ENCODE measurements at places on chromosomes 1 and 21.

- no peak for DNase-seq
Measured at GRCh38 chr1:115706587-115707425, 61.7 kb downstream of the CASQ2 start.

DNA sequence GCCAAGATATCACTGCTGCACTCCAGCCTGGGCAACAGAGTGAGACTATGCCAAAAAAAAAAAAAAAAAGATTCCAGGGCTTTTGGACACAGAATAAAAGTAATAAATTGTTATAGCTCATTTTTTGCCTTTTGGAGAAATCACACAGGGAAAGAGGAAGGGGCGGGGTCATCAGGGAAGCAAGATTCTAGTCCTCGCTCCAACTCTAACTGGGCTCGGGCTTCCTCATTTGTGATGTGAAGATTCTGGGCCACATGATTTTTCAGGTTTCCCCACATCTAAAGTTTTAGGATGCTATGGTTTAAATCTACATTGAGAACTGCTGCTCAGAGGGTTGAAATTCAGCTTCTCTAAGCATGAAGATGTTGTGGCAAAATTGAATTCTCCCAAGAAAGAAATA, 179.3 kb upstream of the PLXNA2 start:
- DNase-seq, result no peak

DNA sequence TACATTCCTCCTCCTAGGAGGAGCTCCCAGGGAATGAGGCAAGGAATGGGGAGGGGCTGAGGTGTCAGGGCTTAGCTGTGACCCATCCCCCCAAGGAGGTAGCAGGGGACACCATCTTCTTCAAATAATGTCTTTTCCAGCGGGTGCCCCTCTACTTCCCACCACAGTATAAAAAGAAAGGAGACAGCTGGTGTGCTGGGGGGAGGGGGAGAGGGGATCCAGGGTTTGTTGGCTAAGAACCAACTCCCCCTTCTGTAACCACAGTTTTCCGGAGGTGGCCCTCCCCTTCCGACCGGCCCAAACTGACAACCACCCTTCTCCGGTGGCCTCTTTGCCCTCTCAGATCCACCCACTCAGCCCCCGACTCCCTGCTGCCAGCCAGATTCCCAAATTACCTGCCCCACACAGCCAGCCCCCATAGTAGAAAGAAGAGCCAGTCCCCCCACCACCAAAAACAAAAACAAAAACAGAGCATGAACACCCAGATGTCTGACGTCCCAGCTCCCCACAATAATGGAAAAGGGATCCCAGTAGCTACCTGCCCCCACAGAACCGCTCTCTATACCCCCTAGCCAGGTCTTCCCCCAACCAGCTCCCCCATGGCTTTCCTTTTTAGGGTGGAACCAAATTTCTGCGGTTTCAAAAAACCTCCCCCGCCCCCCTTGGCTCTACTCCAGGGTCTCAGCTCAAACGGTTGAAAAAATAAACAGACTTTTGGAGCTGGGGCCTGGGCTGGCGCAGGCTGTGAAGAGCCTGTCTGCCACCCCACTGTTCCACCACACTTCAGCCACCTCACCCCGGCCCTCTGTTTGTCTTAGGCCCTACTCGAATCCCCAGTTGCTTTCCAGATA, 2.1 kb downstream of the ARHGEF2 start:
- DNase-seq, result peak; percentile 73

DNA sequence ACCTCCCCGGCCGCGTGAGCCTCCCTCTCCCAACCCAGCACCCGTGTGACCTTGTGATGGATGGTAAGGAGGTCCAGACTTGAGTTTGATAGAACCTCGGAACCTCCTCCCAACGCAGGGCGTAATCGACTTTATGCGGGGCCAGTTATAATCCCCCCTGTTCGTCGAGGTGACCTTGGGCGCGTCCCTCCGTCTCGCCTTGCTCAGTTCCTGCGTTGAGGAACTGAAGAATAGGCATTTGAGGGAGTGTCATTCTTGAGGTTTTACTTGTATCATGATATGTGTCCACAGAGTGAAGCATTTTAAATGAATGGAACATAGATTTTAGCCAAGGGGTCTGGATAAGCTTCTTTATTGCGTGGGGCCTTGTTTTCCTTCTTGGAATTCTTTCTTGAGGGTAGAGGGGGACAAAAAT, 433 bp downstream of the TIMM17A start:
- no peak for DNase-seq

DNA sequence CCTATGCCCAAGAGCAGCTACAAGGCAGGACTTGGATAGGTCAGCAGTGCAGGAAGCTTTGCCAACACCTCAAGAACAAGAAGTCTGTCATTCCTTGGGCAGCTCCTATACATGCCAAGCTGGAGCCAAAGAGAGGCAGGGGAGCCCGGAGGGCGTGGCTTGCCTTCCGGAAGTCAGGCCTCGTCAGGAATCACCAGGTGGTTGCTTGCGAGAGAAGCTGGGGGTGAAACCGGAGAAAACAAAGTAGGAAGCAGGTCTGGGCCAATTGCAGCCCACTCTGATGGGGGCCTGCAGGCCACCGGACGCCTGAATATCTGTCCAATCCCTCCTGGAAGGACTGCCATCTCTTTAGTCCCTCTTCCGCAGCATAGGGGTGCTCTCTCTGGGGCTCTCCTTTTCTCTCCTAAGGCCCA, 794 bp upstream of the FAM76A start:
- DNase-seq, result no peak

DNA sequence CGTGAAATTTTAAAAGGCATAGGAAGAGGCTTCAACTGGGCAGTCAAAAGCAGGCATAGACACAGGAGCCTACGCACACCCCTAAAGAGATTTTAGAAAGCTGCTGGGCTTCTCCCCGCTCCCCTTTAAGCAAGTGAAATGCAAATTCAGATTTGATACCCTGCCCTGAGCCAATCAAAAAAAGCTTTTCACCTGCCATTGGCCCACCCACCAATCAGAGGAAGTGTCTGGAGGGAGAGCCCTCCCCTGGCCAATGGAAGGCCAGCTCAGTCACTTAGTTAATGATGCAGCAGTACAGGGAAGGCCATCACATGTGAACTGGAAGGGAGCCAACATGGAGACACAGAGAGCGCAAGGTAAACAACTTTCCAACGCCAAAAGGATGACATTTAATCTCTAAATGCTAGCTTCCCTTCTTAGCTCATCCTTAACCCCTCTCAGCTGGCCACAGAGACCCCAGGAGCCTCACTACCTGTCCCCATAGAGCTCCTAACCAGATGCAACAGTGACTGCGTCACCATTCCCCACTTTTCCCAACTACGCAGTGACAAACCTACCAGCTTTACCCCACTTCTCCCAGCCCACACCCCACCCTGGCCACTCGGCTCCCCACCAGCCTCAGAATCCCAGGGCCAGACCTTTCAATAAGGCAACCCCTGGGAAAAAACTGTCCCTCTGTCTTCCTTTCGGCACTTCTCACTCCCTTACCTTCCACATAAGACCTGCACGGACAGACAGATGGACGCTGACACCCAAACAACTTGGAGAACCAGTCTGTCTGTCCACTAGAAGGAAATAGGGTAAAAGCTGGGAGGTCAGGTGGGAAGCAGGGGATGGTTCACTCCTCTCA, 71.0 kb downstream of the CD46 start:
- DNase-seq, result peak; percentile 64

- no peak for DNase-seq
Measured at GRCh38 chr1:162165528-162165927, 96.0 kb downstream of the NOS1AP start.

DNA sequence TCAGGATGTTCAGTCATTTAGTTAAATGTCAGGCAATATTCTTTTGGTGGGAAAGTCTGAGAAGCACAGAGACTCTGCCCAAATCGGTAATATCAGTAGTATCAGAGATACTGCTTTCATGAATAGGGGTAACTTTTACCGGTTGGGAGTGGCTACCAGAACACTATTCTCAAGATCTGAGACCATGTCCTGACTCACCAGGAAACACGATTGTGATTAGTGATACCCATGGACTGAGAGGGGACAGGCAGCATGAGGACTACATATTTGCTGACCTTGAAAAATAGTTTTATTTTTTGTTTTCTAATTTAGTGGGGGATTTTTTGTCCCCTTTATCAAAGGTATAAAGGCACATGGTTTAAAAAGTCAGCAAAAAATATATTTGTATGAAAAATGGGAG, 76.0 kb upstream of the NEK2 start:
- no peak for DNase-seq

GRCh38 chr21:38498057-38498833, at the start of gene ERG:
Gene ERG (minus strand): TSS chr21:38498477. CDS start chr21:38498380, 97 bp downstream.
- DNase-seq, result no peak

- no peak for DNase-seq
Measured at GRCh38 chr1:175481126-175482070, 262.0 kb downstream of the TNR start.

GRCh38 chr21:32717851-32718316, 9.9 kb downstream of the SYNJ1 start:
- no peak for DNase-seq

DNA sequence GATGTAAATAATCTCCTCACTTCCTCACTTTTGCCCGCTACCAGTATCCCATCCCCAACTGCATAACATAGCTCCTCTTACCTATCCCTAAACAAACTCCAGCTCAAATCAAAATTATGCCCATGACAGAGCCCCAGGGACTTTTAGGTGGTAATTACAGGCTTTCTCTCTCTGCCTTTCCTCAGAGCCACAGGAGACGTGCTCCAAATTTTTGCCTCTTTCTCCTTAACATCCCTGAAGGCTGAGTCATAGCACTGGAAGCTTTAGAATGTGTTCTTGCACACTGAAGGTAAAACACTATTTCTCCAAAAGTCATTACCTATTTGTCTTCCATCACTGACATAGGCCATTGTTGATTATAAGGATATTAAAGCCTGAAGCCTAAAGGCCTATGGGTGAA, 263.5 kb upstream of the PLD5 start:
- DNase-seq, result no peak

GRCh38 chr1:227567256-227567655, 3.9 kb downstream of the ZNF678 start:
- DNase-seq, result no peak

DNA sequence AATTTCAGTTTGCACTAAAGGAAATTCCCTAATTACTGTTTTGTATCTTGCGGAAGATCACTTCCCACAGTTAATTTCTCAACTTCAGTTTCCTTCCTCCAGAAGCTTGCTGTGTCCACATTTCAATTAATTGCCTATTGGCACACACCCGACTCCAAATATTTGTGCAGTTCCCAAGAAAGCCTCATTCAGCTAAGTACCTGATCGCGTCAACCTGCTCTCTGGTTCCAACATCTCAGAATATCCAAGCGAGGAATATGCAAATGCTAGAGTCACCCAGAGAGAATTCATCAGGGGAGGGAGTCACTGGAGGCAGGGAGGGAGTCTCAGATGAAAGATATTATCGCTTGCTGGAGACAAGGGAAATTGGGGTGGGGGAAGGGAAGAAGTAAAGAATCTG, 351.3 kb downstream of the RRAGC start:
- DNase-seq, result no peak

DNA sequence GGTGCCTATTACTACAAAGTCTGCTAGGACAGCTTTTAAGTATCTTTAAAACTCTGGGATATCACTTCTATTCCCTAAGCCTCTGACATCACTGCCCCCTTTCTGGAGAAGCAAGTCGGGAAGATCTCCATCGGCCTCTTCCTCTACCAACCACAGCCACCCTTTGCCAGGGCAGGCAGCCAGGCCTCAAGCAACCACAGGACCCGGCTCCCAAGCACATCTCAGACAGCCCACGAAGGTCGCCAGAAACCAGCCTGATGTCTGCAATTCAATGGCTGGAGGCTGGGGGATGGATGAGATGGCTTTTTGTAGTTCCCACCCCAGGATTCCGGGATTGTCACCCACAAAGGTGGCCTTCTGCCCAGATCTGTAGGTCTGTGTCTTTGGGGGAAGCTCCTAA, 70.7 kb downstream of the LGR6 start:
- no peak for DNase-seq

DNA sequence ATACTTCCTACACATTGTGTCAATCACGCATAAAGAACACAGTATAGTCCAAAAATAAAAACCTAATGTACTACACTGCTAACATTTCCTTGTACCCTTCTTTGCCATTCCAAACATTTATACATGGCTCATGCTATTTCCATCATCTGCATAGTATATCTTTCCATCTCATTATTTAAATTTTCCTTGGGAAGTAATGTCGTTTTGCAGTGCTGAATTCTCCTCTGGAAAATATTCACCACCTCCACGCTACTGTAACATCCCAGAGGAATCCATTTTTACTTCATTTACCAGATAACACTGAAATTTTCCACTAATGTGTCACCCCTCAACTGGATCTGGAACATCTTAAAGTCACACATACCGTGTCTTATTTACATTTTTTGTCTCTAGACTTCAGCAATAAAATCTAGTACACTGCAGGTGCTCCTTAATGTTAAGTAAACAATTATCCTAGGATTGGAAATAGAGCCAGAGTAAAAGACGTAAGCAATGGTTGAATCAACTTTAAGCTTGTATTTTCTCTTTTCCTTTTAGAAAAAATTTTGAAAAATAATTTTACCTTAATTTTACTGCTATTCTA, 881.0 kb downstream of the AMY1C start:
- no peak for DNase-seq

GRCh38 chr21:26852423-26852822, 7.2 kb upstream of the ADAMTS1 start:
- DNase-seq, result no peak

DNA sequence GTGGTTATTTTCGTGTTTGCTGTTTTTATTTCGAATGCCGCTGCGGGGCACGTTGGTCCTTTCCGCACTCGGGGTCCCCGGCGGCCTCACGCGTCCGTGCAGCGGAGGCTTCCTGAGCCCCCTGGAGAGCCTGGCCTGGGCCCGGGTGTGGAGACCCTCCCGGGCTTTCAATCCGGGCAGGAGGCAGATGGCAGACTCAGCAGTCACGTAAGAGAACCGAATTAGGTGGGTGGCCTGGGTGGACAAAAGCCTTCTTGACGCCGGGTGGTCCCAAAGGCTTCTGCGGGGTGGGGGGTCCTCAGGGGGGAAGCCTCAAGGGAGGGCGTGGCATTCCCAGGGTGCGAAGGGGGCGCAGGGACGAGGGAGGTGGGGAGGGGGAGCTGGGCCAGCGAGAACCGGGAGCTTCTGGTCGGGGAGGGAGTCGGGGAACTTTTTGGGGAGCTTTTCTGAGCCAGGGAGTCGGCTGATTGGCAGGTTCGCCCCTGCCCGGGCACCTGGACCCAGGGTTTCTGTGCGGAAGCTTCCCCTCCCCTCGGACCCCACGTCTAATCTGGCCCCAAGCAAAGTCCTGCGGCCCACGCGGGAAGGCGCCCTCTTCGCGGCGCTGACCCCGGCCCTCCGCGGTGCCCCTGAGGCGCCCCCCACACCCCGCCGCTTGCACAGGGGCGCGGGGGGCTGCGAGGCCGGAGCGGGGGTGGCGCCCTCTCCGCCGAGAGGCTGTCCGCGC, 1.3 kb upstream of the HES4 start:
- no peak for DNase-seq

- DNase-seq, result no peak
Measured at GRCh38 chr1:1892079-1892762, 1.3 kb upstream of the GNB1 start.

DNA sequence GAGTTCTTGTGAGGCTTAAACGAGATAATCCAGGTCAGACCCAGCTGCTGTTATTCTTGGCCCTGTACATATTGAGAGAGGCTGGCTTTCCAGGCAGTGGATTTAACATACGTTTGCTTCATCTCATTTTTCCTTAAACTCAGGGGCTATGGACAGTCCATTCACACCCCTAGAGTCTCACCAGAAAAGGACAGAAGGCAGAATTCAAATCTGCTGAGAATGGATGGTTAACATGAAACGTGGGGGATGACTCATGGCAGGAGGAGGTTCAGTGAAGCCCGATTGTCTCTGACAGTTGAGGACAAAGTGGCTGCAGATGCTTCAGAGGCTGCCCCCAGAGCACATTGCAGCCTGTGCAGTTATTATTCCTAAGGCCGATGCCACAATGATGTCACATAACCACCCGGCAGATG, 39.5 kb downstream of the TGFB2 start:
- DNase-seq, result no peak

Data from activated CD4-positive, alpha-beta T cell treated with anti-CD3 and anti-CD28 coated beads, Interleukin-2, amount 50 U/mL, for 1 hour (primary cell).